Posterior cingulate gyrus (tissue), 11 donors: ENCODE measurements at places on chromosomes 2 and 18.
A peak's percentile ranks its signal among the peaks of the same experiment; 100 is the strongest.

- DNase-seq = no peak
These were observed 73.1 kb downstream of the RTP5 start for GRCh38 chr2:241942416-241943208.

DNA sequence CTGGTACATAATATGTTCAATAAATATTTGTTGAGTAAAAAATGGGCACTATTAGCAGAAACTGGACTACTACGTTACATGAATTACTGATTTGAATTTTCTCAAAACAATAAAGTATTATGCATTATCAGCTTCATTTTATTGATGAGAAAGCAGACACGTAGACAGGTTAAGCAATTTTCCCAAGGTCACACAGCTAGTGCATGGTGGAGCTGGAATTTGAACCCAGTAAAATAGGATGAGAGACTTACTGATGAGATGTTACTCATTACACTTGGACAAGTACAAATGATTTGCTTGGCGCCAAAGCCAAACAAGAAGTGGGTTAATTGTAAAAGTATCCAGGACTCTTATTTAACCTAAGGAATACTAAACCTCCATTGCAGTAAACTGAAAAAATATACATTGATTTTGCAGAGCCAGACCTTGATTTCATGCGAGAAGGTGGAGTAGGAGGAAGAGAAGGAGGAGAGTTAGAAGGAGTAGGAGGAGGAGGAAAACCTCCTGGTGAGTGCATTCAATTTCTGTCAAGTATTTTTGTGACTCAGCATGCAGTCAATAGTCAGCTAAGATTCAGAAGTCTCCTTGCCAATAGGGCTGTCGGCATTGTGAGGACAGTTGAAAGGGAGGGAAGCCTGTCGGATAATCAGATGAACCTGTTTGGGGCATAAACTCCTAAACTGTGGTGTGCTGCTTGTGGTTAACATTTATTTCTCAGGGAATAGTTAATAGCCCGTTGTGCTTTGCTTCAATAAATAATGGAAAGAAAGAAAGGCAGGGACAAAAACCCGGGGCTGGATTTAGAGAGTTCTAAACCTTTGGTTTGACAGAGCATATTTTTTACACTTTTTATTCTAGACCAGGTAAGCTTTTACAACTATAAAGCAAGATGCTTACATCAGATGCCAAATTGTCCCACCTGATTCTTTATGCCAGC, 77.0 kb upstream of the TACR1 start:
- DNase-seq = no peak

DNA sequence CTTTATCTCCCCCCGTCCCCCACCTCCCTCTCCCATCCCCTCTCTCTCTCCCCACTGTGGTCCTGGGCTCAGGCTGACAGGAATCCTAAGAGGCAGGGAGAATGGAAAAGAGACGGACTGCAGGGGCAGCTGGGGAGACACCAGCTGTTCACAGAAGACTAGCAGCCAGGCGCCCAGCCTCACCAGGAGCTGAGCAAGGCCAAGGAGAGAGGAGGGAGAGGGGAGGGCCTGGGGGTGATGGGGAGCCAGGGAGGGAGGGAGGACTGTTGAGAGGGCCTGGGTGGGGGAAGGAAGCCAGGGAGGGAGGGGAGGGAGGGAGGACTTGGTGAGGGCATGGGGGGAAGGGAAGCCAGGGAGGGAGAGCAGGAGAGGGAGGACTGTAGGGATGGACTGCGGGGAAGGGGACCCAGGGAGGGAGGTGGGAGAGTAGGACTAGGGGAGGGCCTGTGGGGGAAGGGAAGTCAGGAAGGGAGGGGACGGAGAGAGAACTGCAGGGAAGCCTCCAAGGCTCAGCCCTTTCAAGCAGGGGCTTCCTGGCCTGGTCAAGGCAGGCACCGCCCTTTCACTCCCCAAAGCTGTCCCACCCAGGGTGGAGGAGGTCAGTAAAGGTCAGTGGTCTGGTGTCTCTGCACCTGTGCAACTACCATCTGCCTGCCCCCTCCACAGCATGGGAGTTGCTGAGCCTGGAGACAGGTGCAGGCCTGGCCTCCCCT, 517.7 kb upstream of the MYT1L start:
- peak; percentile 36 for DNase-seq

DNA sequence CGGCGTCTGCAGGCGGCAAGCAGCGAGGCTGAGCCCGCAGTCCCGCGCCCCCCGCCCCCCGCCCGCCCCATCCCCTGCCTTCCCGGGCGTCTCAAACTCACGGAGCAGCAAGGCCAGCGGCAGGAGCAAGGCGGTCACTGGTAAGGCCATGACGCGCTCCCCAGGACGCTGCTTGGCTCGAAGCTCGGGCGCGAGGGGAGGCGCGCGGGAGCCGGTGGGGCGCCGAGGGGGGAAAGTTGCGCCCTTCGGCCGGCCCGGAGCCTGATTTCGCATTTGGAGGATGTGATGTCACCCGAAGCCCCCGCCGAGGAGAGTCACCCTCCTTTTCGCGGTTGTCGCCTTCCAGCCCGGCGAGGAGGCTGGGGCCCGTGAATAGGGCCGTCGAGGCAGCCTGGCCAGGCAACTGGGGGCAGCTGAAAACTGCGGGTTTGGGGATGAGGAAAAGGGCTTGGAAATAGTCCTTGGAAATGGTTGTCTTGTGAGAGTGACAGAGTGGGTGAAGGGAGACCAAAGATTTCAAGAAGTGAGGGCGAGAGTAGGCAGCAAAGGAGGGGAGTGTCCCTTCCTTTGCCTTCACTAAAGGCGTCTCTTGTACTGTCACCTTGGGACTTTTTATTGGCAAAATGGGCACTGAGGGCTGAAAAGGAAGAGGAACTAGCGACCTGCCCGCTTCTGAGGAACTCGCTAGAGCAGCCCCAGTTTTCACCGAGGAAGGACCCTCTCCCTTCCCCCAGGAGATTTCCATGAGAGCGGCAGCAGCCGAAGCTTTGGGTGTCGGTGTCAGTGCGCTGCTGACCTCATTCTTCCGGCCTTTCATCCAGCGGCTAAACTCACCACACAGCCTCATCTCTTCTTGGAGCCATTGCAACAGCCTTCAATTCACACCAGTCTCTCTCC, at the start of gene CD8A:
Gene CD8A (minus strand): TSS at position 238 of the 897 bp plus-strand sequence. CDS start 88 bp downstream, at position 150.
- no peak for DNase-seq

GRCh38 chr18:3463051-3463450, 13.1 kb downstream of the TGIF1 start:
- no peak for DNase-seq

- no peak for DNase-seq
These were observed 114.8 kb downstream of the SCG2 start for GRCh38 chr2:223487214-223487846.

GRCh38 chr2:149827585-149828126, 240.1 kb upstream of the MMADHC start:
- DNase-seq = no peak
